ENCODE measurements at places on chromosomes 6 and 20. TPM values are rescaled to one million over a fixed set of nuclear protein-coding genes. Genes with fewer than 3 reads are reported as not detected.

The GJA10 gene
- not detected for total RNA-seq

The HMGCLL1 gene
- total RNA-seq: not detected

The RFX6 gene
- total RNA-seq: not detected

The KIFC1 gene
- 38.2 TPM for total RNA-seq

The ERVFRD-1 gene
- total RNA-seq: not detected

The MCCD1 gene
- total RNA-seq: not detected

GRCh38 chr6:131430531-131430930 lies 142.5 kb upstream of the ARG1 start:
- H3K4me1 ChIP-seq: no peaks in the 10 kb centered on the region
- no peak for DNase-seq
- no peaks in the 10 kb centered on the region for H3K36me3 ChIP-seq
- no peak overlapping the region for H3K4me3 ChIP-seq

- no peak overlapping the region for H3K27ac ChIP-seq
- no peak for DNase-seq
- H3K36me3 ChIP-seq: 0 out of 2 replicates have a peak, but pooled peaks cover 5% of the 10 kb centered on the region
- no peak overlapping the region for H3K4me3 ChIP-seq
- H3K4me1 ChIP-seq: no peaks in the 10 kb centered on the region
Observed at GRCh38 chr6:6407071-6407741, 86.7 kb upstream of the F13A1 start.

DNA sequence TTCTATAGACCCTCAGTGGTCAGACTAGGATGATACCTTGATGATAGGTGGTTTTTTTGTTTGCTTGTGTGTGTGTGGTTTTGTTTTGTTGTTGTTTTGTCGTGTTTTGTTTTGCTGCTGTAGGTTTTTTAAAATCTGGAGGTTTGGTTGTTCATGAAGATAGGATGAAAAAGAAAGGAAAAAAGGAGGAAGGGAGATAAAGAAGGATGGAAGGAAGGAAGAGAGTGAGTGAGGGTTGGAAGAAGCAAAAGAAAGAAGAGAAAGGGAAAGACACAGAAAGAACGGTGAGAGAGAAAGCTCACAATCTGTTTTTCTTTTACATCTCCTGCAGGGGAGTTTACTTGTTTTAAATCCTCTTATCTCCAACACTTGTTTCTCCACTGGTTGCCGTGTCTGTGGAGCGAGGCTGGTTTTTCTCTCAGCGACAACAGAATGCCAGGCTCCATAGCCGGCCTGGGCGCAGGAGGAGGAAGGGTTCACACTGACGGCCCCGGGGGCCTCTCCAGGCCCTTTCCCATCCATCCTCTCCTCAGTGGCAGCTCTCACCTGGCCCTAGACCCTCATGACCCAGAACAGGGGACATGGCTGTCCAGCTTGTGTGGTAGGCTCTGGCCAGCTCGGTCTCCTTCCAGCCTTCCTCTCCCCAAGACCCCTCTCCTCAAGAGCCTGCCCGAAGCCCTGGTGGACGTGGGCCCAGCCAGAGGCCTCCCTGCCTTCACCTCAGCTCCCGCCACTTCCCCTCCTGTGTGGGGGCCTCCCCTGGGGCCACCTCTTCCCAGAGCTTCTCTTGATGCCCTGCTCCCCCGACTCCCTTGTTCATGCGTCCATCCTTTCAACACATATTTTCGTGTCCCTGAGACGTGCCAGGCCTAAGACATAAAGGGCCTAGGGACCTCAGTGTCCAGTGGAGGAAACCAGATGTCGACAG lies 168.4 kb downstream of the VEGFA start:
- H3K4me1 ChIP-seq: no peaks in the 10 kb centered on the region
- no peak for DNase-seq
- H3K27me3 ChIP-seq: peaks cover 13% of the 10 kb centered on the region

DNA sequence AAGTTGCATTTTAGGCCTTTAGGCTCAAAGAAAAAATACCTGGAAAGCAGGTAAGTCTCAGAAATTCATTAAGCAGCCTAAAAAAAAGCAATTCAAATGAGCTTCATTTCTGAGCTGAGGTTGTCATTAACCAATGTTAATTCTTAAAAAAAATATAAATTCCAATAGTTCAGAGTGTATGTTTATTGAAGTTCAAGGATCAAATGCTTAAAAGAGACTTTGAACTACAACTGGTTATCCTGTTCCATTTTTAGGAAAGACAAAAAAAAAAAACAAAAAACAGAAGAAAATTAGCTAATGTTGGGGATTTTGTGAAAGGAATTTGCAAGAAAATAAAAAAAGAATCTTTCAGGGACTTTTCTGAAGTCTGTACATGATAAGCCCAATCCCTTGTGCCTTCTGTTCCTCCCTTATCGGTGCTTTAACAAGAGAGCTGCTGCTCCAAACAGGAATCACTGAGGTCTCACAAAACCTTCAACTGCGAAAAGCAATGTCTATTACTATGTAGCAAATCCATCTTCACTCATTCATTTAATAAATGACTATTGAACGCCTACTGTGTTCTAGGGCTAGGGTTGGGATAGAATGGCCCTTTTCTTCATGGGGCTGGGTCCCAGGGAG lies 90.3 kb downstream of the FOXF2 start:
- peak overlapping the region; percentile 62 for H3K27ac ChIP-seq
- no peak overlapping the region for H3K4me3 ChIP-seq
- H3K27me3 ChIP-seq: no peaks in the 10 kb centered on the region
- peaks cover 65% of the 10 kb centered on the region for H3K4me1 ChIP-seq

GRCh38 chr20:4383961-4384360 lies 337.7 kb upstream of the PRND start:
- no peak overlapping the region for H3K4me3 ChIP-seq
- H3K4me1 ChIP-seq: no peaks in the 10 kb centered on the region
- H3K27ac ChIP-seq: no peak overlapping the region
- H3K27me3 ChIP-seq: no peaks in the 10 kb centered on the region
- no peak for DNase-seq

- no peaks in the 10 kb centered on the region for H3K27me3 ChIP-seq
- H3K4me1 ChIP-seq: peaks cover 45% of the 10 kb centered on the region
- peak within 1 kb of the TSS; percentile 99 for H3K4me3 ChIP-seq
- DNase-seq: peak; percentile 63
- peaks cover 10% of the 10 kb centered on the region for H3K36me3 ChIP-seq
Observed at GRCh38 chr20:45347936-45348778, at the start of gene SDC4. Gene SDC4, minus strand, starts transcription at chr20:45348424. Its CDS starts 40 bp downstream, at chr20:45348384.

DNA sequence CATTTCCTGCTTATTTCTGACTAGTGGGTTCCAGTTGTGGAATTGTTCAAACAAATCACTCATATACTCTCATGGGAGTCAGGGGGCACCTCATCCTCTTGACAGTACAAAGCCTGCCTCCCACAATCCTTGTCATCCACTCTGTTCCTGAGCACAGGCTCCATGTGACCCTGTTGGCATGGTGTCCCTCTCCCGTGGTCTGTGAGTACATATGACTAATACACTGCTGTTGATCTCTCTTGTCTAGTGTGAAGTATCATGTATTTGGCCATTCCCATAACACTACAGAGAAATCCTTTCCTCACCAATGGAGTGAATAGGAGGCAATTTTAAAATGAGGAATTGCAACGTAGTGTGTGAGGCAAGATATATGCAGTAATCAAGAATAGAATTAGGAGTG lies 185.3 kb downstream of the OGFRL1 start:
- H3K4me1 ChIP-seq: peaks cover 63% of the 10 kb centered on the region
- peak overlapping the region; percentile 77 for H3K27ac ChIP-seq
- DNase-seq: peak; percentile 87
- H3K4me3 ChIP-seq: no peak overlapping the region
- H3K27me3 ChIP-seq: peaks cover 6% of the 10 kb centered on the region
- peaks cover 12% of the 10 kb centered on the region for H3K36me3 ChIP-seq

DNA sequence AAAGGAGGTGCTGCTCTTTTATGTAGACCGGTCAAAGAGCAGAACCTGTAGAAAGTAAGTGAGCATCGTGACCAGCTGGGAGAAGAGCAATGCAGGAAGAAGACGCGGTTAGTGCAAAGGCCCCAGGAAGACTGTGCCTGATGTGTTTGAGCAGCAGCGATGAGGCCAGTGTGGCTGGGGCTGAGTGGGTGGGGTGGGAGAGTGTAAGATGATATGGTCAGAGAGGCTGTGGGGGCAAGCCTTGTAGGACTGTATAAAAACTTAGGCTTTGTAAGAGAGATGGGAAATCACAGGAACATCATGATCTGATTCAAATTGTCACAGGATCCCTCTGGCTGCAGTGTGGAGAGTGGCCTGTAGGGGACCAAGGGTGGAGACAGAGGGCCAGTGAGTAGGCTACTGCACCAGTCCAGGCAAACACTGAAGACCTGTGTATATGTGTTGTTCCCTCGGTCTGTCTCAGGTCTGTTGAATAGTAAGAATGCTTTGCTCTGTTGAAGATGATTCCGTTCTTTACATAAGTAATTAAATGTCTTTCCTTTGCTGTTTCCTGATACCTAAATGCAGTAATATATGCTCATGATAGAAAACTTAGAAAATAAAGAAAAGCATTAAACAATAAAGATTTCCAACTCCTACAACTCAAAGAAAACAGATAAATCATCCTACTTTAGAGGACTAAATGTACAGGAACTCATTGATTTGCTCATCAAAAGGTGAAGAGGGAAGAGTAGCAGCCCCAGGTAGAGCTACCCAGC lies 23.6 kb upstream of the WFDC2 start:
- no peak overlapping the region for H3K4me3 ChIP-seq
- peaks cover 5% of the 10 kb centered on the region for H3K4me1 ChIP-seq
- peaks cover 30% of the 10 kb centered on the region for H3K27me3 ChIP-seq
- no peaks in the 10 kb centered on the region for H3K36me3 ChIP-seq

DNA sequence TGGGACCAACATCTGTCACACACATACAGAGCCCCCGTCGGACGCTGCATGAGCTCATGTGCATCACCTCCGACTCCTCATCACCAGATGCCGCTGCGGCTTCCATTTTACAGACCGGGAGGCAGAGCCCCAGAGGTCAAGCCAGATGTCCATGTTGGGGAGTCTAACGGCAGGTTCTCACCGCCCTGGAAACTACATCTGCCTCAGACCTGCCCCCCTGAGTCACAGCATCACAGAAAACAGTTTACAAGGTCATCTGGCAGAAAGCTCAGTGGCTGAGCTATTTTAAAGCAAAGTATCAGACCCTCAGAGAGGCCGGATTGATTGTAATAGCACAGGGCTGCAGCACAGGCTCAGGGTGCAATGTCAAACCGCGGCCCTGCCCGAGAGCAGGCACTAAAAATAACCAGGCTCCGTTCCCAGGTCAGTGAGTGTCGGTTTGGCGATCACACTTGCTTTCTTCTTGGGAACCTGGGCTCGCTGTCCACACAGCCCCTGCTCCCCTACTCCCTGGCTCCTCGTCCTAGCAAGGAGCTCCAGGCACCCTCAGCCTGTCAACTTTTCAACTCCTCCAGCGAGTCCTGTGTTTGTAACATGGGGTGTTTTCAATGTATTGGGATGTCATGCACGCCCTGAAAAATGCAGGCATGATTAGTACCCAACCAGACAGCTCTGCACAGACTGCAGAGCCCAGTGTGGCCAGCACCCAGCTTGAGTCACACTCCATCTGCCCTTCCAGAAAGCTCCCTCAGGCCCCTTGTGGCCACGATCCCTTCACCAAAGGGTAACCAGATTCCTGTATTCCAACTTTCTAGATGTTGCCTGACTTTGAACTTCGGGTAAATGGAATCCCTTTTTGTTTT lies 264.5 kb downstream of the CDH4 start:
- no peak overlapping the region for H3K27ac ChIP-seq
- H3K27me3 ChIP-seq: peaks cover 7% of the 10 kb centered on the region
- peaks cover 7% of the 10 kb centered on the region for H3K36me3 ChIP-seq

- no peaks in the 10 kb centered on the region for H3K36me3 ChIP-seq
- H3K4me3 ChIP-seq: no peak overlapping the region
- H3K4me1 ChIP-seq: no peaks in the 10 kb centered on the region
- DNase-seq: no peak
- H3K27ac ChIP-seq: no peak overlapping the region
- H3K27me3 ChIP-seq: peaks cover 2% of the 10 kb centered on the region
Observed at GRCh38 chr20:25476106-25477013, 68.9 kb downstream of the GINS1 start.

GRCh38 chr6:49497304-49497703 lies 2.4 kb upstream of the GLYATL3 start:
- no peaks in the 10 kb centered on the region for H3K36me3 ChIP-seq
- H3K4me1 ChIP-seq: no peaks in the 10 kb centered on the region
- H3K27me3 ChIP-seq: peaks cover 4% of the 10 kb centered on the region
- no peak overlapping the region for H3K4me3 ChIP-seq
- no peak for DNase-seq

GRCh38 chr20:61184194-61184593 lies 67.9 kb upstream of the CDH4 start:
- H3K27ac ChIP-seq: no peak overlapping the region
- H3K4me3 ChIP-seq: no peak overlapping the region
- no peak for DNase-seq
- H3K36me3 ChIP-seq: no peaks in the 10 kb centered on the region
- H3K27me3 ChIP-seq: no peaks in the 10 kb centered on the region
- peaks cover 36% of the 10 kb centered on the region for H3K4me1 ChIP-seq

DNA sequence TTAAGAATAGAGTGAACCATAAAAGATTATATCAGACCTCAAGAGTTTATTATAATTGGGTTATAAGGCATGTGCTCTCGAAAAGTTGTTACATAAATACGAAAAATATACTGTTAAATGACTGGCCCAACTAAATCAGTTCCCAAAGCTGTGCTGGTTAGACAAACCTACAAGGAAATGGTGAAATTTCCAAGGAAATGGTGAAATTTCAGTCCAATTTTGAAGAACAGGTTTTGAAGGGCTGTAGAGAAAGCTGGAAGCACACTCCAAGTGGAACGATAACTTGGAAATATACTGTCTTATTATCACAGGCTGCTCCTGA lies 400 bp upstream of the TRMT11 start:
- no peak overlapping the region for H3K4me3 ChIP-seq
- DNase-seq: no peak
- no peaks in the 10 kb centered on the region for H3K36me3 ChIP-seq
- H3K27ac ChIP-seq: no peak overlapping the region
- H3K4me1 ChIP-seq: no peaks in the 10 kb centered on the region

GRCh38 chr20:50152394-50153152 lies 950 bp downstream of the PEDS1 start:
- no peak for DNase-seq
- H3K4me3 ChIP-seq: peak overlapping the region; percentile 89
- peaks cover 58% of the 10 kb centered on the region for H3K4me1 ChIP-seq
- peak overlapping the region; percentile 70 for H3K27ac ChIP-seq
- H3K36me3 ChIP-seq: peaks cover 14% of the 10 kb centered on the region
- peaks cover 2% of the 10 kb centered on the region for H3K27me3 ChIP-seq

GRCh38 chr20:21710341-21710740 lies 4.9 kb downstream of the PAX1 start:
- H3K4me3 ChIP-seq: no peak overlapping the region
- no peaks in the 10 kb centered on the region for H3K36me3 ChIP-seq
- DNase-seq: no peak
- H3K27ac ChIP-seq: no peak overlapping the region

- no peaks in the 10 kb centered on the region for H3K27me3 ChIP-seq
- H3K4me1 ChIP-seq: peaks cover 11% of the 10 kb centered on the region
- DNase-seq: no peak
Observed at GRCh38 chr6:109103942-109104341, 8.6 kb downstream of the CEP57L1 start.

GRCh38 chr6:106225581-106225980 lies 100.0 kb downstream of the ATG5 start:
- no peak overlapping the region for H3K4me3 ChIP-seq
- no peak overlapping the region for H3K27ac ChIP-seq
- peaks cover 4% of the 10 kb centered on the region for H3K36me3 ChIP-seq

- no peak overlapping the region for H3K27ac ChIP-seq
- no peak overlapping the region for H3K4me3 ChIP-seq
- peaks cover 18% of the 10 kb centered on the region for H3K27me3 ChIP-seq
- H3K36me3 ChIP-seq: no peaks in the 10 kb centered on the region
- H3K4me1 ChIP-seq: no peaks in the 10 kb centered on the region
Observed at GRCh38 chr6:44349904-44350649, 7.6 kb downstream of the SPATS1 start.

- H3K4me3 ChIP-seq: peak overlapping the region; percentile 82
- DNase-seq: peak; percentile 8
- H3K27me3 ChIP-seq: peaks cover 8% of the 10 kb centered on the region
- H3K4me1 ChIP-seq: peaks cover 16% of the 10 kb centered on the region
Observed at GRCh38 chr20:47524015-47524784, 22.5 kb downstream of the NCOA3 start.
